HL-60 (cell line): ENCODE measurements at places on chromosomes 7 and 10.

DNA sequence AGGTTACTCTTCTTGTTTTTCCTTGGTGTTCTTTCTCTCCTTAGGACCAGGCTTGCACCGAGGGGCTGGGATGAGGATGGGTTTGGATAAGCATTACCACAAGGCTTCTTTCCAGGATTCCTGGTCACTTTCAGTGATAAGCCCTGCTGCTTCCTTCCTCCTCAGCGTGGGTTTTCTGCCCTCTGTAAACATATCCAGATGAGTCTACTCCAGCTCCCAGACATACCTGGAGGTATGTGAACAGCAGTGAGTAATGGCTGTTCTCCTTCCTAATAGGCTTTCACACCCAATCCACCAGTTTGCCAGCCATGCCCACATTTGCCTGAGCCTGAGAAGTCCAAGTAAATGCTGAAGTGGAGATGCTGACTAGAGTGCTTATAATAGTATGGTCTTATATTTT lies 229.8 kb upstream of the YAE1 start:
- DNase-seq, result no peak

- DNase-seq, result no peak
Measured at GRCh38 chr10:90175161-90175681, 473.8 kb downstream of the KIF20B start.

GRCh38 chr10:63256009-63256773 lies 123.1 kb downstream of the NRBF2 start:
- DNase-seq, result peak; percentile 83

DNA sequence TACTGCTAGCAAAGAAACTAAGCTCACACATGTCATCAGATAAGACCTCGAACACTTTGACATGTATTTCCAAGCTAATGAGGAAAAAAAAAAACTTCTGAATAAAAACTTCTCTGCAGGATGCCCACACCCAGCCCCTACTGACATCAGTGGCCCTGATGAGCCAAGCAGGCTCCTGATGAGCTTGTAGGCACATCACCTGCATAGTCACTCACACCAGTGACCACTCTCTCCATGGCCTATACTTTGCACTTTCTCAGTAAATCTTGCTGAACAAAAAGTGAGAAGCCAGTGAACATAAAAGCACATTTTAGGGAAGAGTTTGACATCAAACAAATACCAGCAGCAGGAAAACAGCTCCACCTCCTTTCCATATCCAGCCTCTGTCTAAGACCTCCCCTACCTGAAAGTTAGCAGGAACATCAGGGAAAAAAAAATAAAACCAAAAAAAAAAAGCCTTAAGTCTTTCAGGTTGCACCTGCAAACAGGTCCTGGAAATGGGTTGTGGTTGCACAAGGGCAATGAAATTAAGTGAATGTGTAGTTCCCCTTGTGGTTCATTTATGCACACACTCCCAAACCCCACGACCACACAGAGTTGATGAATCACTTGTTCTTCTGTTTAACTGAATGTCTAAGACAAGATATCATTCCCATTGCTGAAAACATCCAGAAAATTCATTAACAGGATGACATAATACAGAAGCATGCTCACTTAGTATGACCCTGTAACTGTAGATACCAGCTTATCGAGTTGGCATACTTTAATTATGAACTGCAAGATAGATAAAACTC lies 205.2 kb upstream of the PDE1C start:
- DNase-seq, result peak; percentile 76

DNA sequence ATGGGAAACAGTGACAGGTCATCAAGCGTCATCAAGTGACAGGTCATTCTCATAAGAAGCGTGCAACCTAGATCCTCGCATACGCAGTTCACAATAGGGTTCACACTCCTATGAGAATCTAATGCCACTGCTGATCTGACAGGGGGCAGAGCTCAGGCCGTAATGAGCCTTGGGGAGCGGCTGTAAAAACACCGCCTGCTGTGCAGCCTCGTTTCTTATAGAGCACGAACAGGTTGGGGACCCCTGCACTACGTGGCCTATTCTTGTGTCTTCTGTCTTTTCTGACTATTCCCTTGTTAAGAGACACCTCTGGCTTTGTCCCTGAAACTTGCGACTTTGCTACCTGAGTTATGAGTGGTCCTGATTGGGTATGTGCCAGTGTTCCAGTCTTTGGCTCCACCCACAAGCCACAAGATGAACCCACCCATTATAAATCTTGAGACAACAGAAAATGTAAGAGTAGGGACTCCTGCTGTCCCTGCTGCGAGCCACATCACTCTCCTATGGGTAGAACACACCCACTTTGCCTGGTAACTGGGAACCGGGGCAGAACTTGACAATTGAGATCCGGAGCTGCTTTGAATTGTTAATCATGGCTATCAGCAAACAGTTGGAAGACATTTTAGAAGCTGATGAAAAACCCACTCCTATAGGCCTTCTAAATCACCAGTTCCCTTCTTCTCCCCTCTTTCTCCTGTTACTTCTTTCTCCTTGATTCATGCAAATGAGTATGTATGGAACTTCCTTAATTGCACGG lies 55.8 kb upstream of the EXOC4 start:
- DNase-seq, result no peak

GRCh38 chr7:50207686-50208255 lies 96.7 kb upstream of the IKZF1 start:
- DNase-seq, result no peak

DNA sequence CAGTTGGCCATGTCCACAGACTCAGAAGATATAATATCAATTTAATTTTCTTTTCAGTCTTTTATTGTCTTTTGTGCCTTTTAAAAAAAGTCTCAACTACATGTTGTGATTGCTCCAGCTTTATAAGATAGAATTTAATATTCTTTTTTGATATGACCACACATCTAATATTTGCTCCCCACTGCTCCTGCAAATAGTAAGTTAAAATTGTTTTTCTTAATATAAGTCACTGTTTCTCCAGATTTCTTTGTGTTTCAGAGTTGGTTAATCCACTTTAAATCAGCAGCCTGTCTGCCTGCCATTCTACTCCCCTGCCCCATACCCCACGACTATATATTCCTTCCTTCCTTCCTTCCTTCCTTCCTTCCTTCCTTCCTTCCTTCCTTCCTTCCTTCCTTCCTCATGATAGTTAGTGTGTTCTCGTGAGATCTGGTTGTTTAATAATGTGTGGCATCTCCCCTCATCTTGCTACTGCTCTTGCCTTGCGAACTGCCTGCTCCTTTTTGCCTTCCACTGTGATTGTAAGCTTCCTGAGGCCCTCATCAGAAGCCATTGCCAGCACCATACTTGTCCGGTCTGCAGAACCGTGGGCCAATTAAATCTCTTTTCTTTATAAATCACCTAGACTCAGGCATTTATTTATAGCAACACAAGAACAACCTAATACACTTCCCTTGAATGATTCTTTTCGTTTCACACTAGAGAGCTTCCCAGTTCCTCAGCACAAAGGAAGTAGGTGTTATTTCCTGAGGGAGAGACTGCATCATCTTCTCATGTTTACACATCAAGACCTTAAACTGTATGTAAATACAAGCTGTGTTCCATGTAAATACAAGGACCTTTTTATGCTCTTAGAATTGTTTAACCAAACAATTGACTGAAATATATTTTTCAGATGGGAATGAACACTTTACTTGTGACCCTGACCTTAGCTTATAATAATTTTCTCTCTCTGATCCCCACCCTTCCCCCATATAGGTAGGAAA lies 24.5 kb downstream of the TAS2R16 start:
- no peak for DNase-seq

GRCh38 chr10:101322266-101323108 lies 31.5 kb upstream of the BTRC start:
- no peak for DNase-seq

DNA sequence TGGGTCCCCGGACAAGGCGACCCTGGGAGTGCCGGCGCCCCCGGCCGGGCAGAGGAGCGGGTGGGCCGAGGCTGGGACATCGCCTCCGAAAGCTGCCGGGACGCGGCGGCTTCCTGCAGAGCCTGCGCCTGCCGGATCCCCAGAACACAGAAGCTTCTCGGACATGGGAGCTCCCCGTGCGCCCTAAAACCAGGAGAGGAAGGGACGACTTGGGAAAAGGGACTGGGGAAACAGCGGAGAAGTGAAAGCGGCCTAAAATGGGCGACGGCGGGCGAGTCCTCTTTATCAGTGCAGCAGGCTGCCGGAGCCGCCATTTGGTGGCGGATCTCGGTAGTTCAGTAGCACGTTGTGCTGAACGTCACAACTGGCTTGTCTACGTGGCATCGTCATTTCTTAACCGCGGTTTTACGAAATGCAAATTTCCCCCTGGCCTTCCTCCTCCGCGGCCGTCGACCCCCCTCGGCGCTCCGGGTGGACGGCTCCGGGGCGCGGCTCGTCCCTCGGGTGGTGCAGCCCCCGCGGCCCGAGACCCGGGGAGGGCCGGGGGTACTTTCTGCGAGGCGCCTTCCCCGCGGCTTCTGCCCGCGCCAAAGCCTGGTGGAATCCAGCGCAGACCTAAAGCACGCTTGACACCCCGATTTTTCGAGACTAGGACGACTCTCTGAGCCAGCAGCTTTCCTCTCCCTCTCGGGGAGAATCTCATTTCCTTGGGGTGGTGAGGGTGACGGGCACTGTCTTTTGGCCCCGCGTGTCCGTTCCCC lies 9.9 kb upstream of the SPAG6 start:
- DNase-seq, result no peak

GRCh38 chr10:68611227-68611626 lies 51.1 kb downstream of the TET1 start:
- no peak for DNase-seq

DNA sequence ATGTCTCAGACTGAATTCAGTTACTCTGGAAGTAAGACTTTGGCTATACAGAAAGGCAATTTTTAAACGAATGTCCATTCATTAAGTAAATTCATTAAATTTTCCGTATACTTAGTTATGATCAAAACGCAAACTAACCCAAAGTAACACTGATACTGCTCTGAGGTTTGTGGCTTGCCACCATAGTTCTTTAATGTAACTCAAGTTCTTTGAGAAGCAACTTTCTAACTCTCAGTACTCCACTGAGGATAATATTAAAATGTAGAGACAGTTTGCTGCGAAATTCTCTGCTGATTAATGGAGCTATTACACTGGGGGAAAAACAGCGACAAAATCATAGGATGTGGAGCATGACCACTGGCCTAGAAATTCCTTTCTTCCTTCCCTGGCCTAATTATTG lies 45.4 kb upstream of the PNLIPRP3 start:
- DNase-seq, result no peak

GRCh38 chr7:30842542-30843451 lies 68.9 kb upstream of the AQP1 start:
- DNase-seq, result no peak

- no peak for DNase-seq
Measured at GRCh38 chr7:37113661-37114355, 334.9 kb downstream of the ELMO1 start.

GRCh38 chr7:139875821-139876241 lies 46.8 kb downstream of the TBXAS1 start:
- DNase-seq, result no peak

DNA sequence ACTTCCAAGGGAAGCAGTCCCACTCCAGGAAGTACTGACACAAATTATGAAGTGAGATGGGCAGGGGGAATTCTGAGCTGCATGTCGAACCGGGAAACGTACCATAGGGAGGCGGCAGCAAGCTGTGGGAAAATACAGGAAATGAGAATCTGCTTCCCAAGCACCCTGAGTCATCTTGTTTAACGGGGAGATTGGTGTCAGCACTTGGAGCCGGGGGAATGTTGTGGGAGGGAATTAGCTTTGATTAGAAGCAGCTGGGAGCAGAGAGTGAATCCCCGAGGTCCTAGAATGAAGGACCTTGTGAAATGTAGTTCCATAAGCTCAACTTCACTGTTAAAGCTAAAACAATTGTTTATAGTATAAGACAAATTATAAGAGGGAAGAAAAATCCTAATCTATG lies 141.4 kb upstream of the PRKCQ start:
- DNase-seq, result no peak

GRCh38 chr7:64951250-64951848 lies 39.5 kb downstream of the ZNF117 start:
- peak; percentile 7 for DNase-seq

DNA sequence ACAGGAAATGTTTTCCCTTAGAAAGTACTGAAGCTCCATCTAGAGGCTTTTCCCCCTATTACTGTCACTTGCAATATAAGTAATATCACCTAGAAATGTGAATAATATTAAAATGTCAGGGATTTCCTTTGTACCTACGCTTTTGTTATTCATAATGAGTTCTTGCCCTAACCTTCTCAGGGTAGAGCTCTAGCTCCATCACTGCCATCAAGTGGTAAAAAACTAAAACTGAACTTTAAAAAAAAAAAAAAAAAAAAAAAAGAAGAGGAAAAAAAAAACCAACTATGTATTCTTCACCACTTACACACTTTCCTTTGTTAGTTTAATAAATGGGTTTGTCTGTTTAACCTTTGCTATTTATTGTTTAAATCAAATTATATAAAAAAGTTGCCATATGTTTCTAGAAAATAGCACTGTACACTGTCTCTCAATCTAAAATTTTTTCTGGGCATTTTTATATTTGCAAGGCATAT lies 49.9 kb downstream of the DNAJC1 start:
- no peak for DNase-seq

GRCh38 chr7:37016064-37016878 lies 292.0 kb upstream of the AOAH start:
- DNase-seq, result no peak

GRCh38 chr7:94739180-94739579 lies 83.2 kb upstream of the SGCE start:
- DNase-seq, result no peak

DNA sequence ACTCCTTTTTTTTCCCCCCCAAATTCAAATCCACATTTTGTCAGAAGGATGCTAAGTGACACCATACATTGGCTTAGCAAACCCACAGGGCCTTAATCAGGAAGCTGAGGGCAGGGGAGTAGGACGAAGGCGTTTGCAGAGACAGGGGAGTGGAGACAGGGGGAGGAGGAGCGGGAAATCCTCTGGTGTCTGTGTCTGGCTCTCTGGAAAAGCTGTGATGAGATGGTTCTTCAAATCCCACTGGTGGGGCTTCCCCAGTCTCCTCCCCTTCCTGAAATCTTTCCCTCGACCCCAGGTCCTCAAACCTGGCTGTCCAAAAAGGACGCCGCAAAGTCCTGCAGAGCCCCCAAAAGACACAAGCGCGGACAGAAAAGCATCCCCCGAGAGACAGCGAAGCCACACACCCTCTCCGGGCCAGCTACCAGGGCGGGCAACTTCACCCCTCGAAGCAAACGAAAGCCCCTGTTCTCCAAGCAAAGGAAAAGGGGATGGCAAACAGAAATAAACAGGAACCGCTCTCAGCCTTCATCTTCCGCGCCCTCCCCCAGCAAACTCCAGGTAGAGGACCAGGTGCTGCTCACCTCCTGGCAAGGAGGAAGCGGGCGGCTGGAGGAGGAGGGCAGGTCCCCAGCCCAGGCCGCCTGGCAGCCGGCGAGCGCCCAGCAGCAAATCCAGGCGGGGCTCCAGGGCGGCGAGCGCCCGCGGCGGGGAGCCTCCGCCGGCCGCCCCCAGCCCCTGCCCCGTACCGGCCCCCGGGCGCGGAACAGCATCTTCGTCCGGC lies 520 bp downstream of the ELAPOR2 start:
- no peak for DNase-seq

- peak; percentile 29 for DNase-seq
Measured at GRCh38 chr10:101897633-101898032, 54.0 kb upstream of the KCNIP2 start.

GRCh38 chr7:144006029-144006691 lies 6.0 kb downstream of the OR6B1 start:
- DNase-seq, result no peak

- no peak for DNase-seq
Measured at GRCh38 chr7:147990942-147991341, 599.6 kb upstream of the C7orf33 start.
